ENCODE measurements at places on chromosomes 4 and X.

- H3K4me1 ChIP-seq: peaks cover 33% of the 10 kb centered on the region
- no peaks in the 10 kb centered on the region for H3K27me3 ChIP-seq
- DNase-seq: no peak
- no peak overlapping the region for H3K4me3 ChIP-seq
- H3K27ac ChIP-seq: no peak overlapping the region
Measured at GRCh38 chr4:7763788-7764187, 175.9 kb downstream of the AFAP1 start.

DNA sequence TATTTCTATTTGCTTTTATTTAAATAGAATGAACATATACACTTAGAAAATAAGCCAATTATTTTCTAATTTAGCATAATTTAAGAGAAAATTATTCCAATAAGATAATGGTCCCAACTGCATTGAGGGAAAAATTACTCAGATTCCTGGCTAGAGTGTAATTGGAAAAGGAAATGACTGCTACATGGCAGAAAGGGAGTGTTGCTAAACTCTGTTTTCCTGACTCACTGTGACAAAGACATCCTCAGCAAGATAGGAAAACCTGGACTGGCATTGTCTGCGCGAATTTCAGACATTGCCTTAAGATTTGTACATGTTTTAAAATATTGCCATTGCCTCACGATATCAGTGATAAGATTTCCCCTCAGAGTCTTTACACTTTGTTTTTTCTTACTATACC, 8.2 kb downstream of the TNIP3 start:
- no peaks in the 10 kb centered on the region for H3K36me3 ChIP-seq
- H3K27me3 ChIP-seq: no peaks in the 10 kb centered on the region
- no peak for DNase-seq
- no peak overlapping the region for H3K4me3 ChIP-seq
- H3K4me1 ChIP-seq: peaks cover 32% of the 10 kb centered on the region

GRCh38 chr4:54954656-54955388, 170.6 kb downstream of the KDR start:
- no peaks in the 10 kb centered on the region for H3K36me3 ChIP-seq
- H3K27me3 ChIP-seq: no peaks in the 10 kb centered on the region
- peaks cover 12% of the 10 kb centered on the region for H3K4me1 ChIP-seq
- H3K4me3 ChIP-seq: no peak overlapping the region

DNA sequence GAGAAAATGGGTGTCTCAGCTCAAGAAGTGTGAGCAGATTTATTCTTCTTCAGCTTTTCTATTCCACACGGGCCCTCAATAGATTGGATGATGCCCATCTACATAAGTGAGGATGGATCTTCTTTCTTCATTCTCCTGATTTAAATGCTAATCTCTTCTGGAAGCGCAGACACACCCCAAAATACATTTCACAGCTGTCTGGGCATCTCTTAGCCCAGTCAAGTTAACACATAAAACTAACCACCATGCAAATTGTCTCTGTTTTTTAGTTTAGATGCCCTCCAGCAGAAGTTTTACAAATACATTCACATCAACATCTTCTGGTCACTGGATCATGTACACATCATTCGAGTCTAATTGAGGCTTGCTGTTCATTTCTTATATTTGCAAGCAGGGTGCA, 249.0 kb upstream of the VCX3A start:
- H3K27ac ChIP-seq: no peak overlapping the region
- no peaks in the 10 kb centered on the region for H3K36me3 ChIP-seq
- no peaks in the 10 kb centered on the region for H3K27me3 ChIP-seq
- no peaks in the 10 kb centered on the region for H3K4me1 ChIP-seq
- DNase-seq: no peak

DNA sequence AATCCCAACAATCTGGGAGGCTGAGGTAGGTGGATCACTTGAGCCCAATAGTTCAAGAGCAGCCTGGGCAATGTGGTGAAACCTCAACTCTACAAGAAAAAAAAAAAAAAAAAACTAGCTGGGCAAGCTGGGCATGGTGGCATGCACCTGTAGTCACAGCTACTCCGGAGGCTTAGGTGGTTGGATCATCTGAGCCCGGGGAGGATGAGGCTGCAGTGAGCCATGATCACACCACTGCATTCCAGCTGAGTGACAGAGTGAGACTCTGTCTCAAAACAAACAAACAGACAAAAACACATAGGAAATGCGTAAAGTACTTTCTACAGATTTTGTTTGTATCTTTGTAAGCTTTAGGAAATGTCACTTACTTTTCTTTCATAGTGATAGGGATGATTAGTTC, 307.2 kb upstream of the NR3C2 start:
- no peak for DNase-seq
- no peaks in the 10 kb centered on the region for H3K36me3 ChIP-seq
- no peaks in the 10 kb centered on the region for H3K4me1 ChIP-seq
- H3K27me3 ChIP-seq: no peaks in the 10 kb centered on the region
- no peak overlapping the region for H3K4me3 ChIP-seq
- H3K27ac ChIP-seq: no peak overlapping the region

All from T-cell (primary cell).